ENCODE measurements at places on chromosomes 16 and 17. TPM values are rescaled to one million over a fixed set of nuclear protein-coding genes. Genes with fewer than 3 reads are reported as not detected.

GRCh38 chr17:74137416-74137815, 66.1 kb upstream of the RPL38 start:
- DNase-seq: no peak
- no peaks in the 10 kb centered on the region for H3K4me1 ChIP-seq
- H3K36me3 ChIP-seq: no peaks in the 10 kb centered on the region
- H3K4me3 ChIP-seq: no peak overlapping the region

DNA sequence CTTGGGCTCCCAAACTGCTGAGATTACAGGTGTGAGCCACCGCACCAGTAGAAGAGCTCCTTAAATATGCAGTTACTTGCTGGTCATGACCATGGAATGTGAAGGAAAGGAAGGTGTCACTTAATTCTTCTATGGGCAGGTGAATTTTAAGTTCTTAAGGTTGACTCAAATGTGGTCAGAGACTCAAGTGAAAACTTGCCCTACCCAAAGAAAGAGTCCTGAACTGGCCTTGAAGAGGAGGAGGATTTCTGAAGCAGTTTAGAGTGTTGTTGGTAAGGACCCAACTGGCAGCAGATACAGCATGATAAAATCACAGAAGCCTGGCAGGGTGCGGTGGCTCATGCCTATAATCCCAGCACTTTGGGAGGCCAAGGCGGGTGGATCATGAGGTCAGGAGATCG, 29.4 kb downstream of the CHD9 start:
- no peak overlapping the region for H3K27ac ChIP-seq
- no peaks in the 10 kb centered on the region for H3K27me3 ChIP-seq
- no peaks in the 10 kb centered on the region for H3K36me3 ChIP-seq
- peaks cover 32% of the 10 kb centered on the region for H3K4me1 ChIP-seq

KRT36 gene
- total RNA-seq: not detected

CTF1 gene
- not detected for total RNA-seq

DNA sequence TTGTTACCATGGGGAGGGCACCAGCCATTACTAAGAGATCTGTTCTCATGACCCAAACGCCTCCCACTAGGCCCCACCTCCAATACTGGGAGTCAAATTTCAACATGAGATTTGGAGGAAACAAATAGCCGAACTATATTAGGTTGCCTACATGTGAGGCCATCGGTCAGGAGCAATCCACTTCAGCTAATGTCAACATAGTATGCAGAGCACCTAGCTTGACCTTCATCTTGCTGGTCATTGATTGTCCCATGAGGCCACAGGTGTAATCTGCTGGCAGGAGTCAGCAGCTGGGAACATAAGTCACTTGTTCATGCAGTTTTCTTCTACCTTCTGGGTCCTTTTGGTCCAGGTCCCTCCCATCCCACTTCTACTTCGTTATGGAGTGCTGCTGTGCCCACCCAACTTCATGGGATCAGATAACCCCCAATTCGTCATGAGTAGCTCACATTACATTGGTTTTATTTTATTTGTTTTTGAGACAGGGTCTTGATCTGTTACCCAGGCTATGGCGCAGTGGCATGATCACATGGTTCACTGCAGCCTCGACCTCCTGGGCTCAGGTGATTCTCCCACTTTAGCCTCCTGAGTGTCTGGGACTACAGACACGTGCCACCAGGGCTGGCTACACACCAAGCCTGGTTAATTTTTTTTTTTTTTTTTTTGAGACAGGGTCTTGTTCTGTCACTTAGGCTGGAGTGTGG, 5.9 kb upstream of the KPNA2 start:
- DNase-seq: peak; percentile 38
- H3K4me1 ChIP-seq: peaks cover 8% of the 10 kb centered on the region
- H3K36me3 ChIP-seq: no peaks in the 10 kb centered on the region
- H3K4me3 ChIP-seq: no peak overlapping the region
- peak overlapping the region; percentile 57 for H3K27ac ChIP-seq
- no peaks in the 10 kb centered on the region for H3K27me3 ChIP-seq

DNA sequence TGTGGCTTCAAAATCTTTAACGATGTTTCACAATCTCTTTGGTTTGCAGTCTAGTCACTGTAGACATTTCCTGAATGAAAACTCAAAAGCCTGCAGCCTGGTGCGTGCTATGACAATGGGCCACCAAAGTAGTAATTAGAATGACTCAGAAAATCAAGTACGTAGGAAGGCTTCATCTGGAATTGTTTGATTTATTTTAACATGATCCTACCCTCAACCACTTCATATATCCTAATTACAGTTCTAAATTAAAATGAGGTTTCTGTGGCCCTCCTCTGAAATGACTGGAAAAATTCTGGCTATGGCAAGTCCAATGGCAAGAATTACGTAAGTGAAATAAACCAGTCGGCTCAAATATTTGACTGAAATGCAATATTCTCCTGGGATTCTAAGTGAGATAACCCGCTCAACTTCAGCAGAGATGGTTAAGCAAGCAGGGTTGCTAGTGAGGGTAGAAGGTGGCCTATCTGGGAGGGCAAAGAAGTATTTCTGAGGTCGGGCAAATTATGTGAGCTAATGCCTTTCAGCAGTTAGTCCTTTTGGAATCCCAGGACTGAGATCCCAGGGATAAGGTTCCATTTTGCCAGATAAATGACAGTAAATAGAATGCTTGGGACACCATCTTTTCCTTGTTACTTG, 145.6 kb upstream of the MYOCD start:
- no peak overlapping the region for H3K27ac ChIP-seq
- H3K4me1 ChIP-seq: no peaks in the 10 kb centered on the region
- DNase-seq: no peak
- no peak overlapping the region for H3K4me3 ChIP-seq
- H3K36me3 ChIP-seq: no peaks in the 10 kb centered on the region
- no peaks in the 10 kb centered on the region for H3K27me3 ChIP-seq

GRCh38 chr16:11056090-11056992, 112.0 kb downstream of the CLEC16A start:
- no peak overlapping the region for H3K4me3 ChIP-seq
- H3K27me3 ChIP-seq: no peaks in the 10 kb centered on the region
- no peak overlapping the region for H3K27ac ChIP-seq

DNA sequence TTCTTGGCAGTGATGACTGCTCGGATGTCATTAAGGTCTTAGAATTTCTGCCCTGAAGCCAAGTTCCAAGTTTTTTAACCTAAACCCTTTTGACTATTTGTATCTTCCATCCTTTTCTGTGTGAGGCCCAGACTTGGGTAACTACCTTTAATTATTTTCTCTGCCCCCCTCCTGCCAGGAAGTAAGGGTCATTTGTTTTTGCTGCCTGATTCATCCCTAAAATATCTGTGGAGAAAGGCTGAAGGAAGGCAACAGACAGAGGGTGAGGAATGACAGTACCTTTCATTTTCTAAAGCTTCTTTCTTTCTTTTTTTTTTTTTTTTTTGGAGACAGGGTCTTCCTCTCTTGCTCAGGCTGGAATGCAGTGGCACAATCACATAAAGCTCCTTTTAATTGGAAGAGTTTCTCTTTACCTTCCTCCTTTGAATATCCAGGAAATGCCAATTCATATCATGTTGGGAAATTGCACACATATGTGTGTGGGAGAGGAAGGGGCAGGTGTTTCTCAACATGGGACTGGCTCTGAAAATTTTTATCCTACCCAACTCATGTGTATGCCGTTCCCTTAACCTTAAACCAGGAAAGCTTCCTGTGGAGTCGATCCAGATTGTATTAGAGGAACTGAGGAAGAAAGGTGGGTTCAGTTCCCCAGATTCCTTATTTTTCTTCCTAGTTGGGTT, 957 bp downstream of the VPS25 start:
- H3K27me3 ChIP-seq: no peaks in the 10 kb centered on the region
- no peaks in the 10 kb centered on the region for H3K4me1 ChIP-seq
- H3K36me3 ChIP-seq: peaks cover 2% of the 10 kb centered on the region
- no peak for DNase-seq

DNA sequence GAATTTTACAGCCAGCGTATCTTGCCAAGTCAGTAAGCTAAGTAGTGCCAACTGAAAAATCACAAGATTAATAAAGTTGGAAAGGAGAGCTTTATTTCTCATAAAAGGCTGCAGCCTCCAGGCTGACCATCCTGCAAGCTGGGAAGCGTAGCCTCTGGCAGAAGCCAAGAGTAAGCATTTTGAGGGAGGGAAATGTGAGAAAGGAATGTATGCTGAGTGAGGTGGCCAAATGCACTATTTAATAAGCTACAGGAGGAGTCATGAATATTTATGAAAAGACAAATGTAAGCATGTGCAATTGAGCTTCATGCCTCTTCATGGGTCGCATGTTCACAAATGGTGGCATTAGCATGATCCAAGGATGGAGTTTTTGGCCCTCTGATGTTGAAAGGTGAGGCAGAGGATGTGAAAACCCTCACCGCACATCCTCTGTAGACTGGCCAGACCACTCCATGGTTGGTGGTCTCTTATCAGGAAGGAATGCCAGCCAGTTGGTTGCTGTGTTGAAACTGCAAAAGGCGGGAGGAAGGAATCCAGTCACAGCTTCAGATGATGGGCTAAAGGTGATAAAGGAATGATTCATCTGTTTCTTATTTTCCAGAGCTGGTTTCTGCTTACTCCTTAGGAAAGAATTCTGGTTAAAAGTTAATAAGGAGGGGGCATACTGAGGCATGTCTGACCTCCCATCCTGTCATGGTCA, 9.2 kb downstream of the KRT33B start:
- H3K36me3 ChIP-seq: no peaks in the 10 kb centered on the region
- DNase-seq: no peak
- H3K27ac ChIP-seq: no peak overlapping the region
- H3K4me3 ChIP-seq: no peak overlapping the region
- no peaks in the 10 kb centered on the region for H3K27me3 ChIP-seq

- H3K27me3 ChIP-seq: no peaks in the 10 kb centered on the region
- H3K4me3 ChIP-seq: no peak within 1 kb of the TSS
- H3K4me1 ChIP-seq: no peaks in the 10 kb centered on the region
These were observed at the start of gene DPEP1 for GRCh38 chr16:89613231-89613953. Gene DPEP1, plus strand, starts transcription at chr16:89613642. Its CDS starts 16,769 bp downstream, at chr16:89630411.

- H3K27ac ChIP-seq: no peak overlapping the region
- no peaks in the 10 kb centered on the region for H3K36me3 ChIP-seq
- H3K27me3 ChIP-seq: no peaks in the 10 kb centered on the region
- H3K4me3 ChIP-seq: no peak overlapping the region
These were observed 127.0 kb downstream of the ABCC6 start for GRCh38 chr16:16096121-16096857.

GRCh38 chr17:43608313-43608712, 53.4 kb downstream of the MEOX1 start:
- no peak overlapping the region for H3K4me3 ChIP-seq
- H3K27ac ChIP-seq: no peak overlapping the region
- no peak for DNase-seq
- H3K36me3 ChIP-seq: no peaks in the 10 kb centered on the region

KRTAP16-1 gene
- not detected for total RNA-seq

DNA sequence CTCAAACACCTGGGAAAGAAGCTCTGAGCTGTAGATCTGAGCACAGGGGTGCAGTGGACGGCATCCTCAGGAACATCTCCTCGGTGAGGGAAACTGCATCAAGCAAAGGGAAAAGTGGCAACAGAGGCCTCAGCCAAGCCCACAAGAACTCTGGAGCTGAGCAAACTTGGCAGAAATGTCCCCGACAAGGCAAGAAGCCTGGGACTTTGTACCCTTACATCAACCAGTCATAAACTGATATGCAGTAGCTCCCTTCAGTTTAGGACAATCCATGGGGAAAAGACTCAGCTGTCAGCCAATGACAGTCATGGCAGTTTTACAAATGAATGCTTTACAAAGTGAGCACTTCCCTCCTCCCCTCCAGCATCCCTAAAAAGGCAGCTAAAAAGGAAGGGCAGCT, 210.0 kb upstream of the DYNLRB2 start:
- no peak for DNase-seq
- H3K4me3 ChIP-seq: no peak overlapping the region
- H3K4me1 ChIP-seq: no peaks in the 10 kb centered on the region
- no peaks in the 10 kb centered on the region for H3K36me3 ChIP-seq

DNA sequence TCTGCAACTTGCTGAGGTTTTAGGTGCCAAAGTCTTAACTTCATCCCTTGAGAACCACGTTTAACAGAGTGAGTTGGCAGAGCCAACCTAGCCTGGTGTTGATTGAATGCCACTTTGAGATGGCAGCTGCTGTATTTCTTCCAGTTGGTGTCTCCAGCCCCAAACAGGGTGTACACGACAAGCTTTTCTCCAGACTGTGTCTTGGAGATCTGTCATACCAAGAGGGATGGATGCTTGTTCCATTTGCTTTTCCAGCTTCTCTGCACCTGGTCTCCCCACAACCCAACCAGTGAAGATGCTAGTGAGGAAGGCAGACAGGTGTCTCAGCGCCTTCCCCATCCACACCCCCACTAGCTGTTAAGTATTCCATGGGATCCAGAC, 141.1 kb upstream of the HS3ST2 start:
- H3K27ac ChIP-seq: no peak overlapping the region
- H3K36me3 ChIP-seq: no peaks in the 10 kb centered on the region
- H3K4me3 ChIP-seq: no peak overlapping the region
- H3K27me3 ChIP-seq: peaks cover 21% of the 10 kb centered on the region
- no peaks in the 10 kb centered on the region for H3K4me1 ChIP-seq
- peak; percentile 30 for DNase-seq

GRCh38 chr17:17569691-17570090, 21.8 kb downstream of the PEMT start:
- peak overlapping the region; percentile 85 for H3K27ac ChIP-seq
- no peaks in the 10 kb centered on the region for H3K27me3 ChIP-seq
- H3K4me1 ChIP-seq: peaks cover 82% of the 10 kb centered on the region
- H3K4me3 ChIP-seq: no peak overlapping the region
- H3K36me3 ChIP-seq: no peaks in the 10 kb centered on the region

GRCh38 chr16:11857161-11857560, 5.8 kb upstream of the RSL1D1 start:
- DNase-seq: no peak
- H3K27me3 ChIP-seq: no peaks in the 10 kb centered on the region
- H3K27ac ChIP-seq: no peak overlapping the region

KRTAP1-5 gene
- not detected for total RNA-seq
